Activated naive CD4-positive, alpha-beta T cell treated with anti-CD3 and anti-CD28 coated beads for 36 hours (primary cell): ENCODE measurements at places on chromosomes 6 and 20. TPM values are rescaled to one million over a fixed set of nuclear protein-coding genes. Genes with fewer than 3 reads are reported as not detected.

The IPCEF1 gene
- 25.2 TPM for total RNA-seq

The FAM162B gene
- total RNA-seq: not detected

The SRSF12 gene
- 0.15 TPM for total RNA-seq

The GCNT2 gene
- 1.6 TPM for total RNA-seq

The GPLD1 gene
- 0.52 TPM for total RNA-seq

The GSS gene
- 86.0 TPM for total RNA-seq

The C6orf15 gene
- not detected for total RNA-seq

The ZNF391 gene
- total RNA-seq: 3.1 TPM

The COQ3 gene
- total RNA-seq: 17.7 TPM

The HLA-DOA gene
- 1.6 TPM for total RNA-seq

The OR12D3 gene
- not detected for total RNA-seq

The VGLL2 gene
- not detected for total RNA-seq

The DEFB118 gene
- not detected for total RNA-seq

The SYCP2 gene
- total RNA-seq: 1.2 TPM

The CCN5 gene
- not detected for total RNA-seq

The MOG gene
- not detected for total RNA-seq

The IMPG1 gene
- total RNA-seq: not detected

The SLC22A7 gene
- total RNA-seq: not detected

The LY86 gene
- 1.8 TPM for total RNA-seq

The MCUR1 gene
- total RNA-seq: 27.1 TPM
